Brain microvascular endothelial cell (primary cell): ENCODE measurements at places on chromosomes 11 and 22.

DNA sequence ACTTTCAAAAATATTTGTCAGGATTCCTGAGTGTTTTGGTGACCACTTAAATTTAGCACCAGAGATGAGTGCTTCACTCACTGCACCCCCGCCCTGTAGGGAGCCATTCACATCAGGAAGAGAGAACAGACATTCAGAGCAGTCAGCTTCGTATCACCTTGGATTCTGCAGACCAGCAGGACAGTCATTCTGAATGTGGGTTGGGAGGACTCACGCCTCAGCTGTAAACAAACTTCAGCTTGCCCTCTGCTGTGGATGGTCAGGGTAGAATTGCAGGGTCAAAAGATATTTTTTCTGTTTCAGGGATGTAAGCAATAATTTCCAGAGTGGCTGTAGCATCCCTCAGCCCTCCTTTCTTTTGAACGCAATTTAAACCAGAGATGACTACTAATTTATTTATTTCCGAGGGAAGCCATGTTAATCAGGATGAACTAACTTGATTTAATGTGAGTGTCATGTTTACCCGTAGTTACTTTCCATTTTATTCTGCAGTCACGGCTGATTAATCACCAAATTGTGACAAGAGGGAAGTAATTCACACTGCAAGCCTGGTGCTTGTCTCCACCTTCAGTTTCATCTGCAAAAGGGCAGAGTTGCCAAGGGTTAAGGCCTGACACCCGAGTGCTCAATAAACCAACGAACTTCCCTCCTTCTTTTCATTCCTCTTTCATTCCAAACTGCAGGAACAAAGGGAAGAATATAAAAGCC, 174.2 kb upstream of the DDI1 start:
- no peak for DNase-seq

DNA sequence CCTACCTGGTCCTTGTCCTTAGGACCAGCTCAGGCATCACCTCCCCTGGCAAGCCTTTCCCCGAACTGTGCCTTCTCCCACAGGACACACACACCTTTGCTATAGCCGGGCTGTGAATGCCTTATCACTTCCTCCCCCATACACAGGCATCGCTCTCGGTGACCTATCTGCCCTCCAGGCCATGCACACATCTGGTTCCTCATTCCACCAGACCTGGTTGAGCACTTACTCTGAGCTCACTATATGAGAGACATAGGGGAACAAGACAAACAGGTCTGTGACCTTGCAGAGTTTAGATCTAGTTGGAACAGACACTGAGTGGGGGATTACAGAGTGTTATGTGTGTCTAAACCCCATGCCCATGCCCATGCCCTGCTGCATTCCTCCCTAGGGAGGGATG, 3.1 kb upstream of the BCR start:
- DNase-seq = no peak

DNA sequence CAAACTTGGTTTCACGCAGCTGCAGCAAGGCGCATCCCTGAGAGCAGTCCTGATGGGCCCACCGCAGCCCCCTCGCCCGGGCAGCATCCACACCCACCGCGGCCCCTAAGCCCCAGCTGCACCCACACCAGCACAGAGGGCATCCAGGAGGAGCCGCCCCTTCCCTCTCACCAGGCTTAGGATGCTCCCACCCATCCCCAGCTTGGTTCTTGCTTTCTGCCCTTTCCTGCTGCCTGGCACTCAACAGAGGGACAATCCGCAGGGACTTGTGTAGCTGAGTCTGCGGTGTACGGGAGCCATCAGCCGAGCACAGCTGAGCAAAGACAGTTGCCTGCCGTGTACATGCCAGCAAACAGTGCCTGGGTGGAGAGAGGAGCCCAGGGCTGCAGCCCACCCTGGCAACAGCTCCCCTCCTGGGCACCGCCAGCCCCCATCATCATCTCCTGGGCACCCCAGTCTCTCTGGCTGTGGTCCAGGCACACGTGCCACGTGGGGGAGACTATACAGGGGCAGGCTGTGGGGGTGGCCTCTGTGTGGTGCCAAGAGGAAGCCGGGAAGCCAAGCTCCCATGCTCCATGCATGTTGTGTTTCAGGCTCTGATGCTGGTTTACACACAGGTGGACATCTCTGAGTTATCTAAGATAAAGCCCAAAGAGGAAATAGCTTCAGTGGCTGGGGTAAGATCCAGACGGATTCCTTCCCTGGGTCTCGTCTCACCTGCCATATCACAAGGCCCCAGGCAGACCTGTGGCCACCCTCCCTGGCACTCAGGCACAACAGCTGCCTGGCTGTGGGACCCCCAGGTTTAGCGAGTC, 36.0 kb upstream of the GNB1L start:
- DNase-seq = no peak

- no peak for DNase-seq
These were observed 60.8 kb downstream of the PPFIBP2 start for GRCh38 chr11:7574491-7575130.
